ENCODE measurements at places on chromosomes 5 and 9.

- no peak for DNase-seq
These were observed 18.6 kb upstream of the MTMR12 start for GRCh38 chr5:32331217-32331934.

DNA sequence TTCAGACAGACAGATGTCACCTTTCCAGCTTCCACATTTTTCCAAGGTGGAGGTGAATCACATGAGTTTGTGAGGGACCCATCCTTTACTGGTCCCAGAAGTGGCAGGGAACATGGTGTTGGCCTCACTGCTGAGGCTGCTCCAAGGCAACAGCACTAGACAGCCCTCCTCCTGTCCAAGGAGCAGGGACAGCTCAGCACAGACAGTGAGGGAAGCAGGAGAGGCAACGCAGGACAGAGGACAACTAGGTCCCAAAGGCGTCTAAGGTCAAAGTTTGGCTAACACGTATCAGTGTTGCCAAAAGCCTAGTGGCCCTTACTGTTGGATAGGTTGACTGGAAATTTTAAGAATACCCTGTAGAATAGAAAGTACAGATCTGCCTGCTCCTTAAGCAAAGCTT is 251.7 kb upstream of the PANK3 start:
- no peak for DNase-seq

- DNase-seq, result no peak
These were observed 476.6 kb upstream of the TNC start for GRCh38 chr9:115594557-115594956.

DNA sequence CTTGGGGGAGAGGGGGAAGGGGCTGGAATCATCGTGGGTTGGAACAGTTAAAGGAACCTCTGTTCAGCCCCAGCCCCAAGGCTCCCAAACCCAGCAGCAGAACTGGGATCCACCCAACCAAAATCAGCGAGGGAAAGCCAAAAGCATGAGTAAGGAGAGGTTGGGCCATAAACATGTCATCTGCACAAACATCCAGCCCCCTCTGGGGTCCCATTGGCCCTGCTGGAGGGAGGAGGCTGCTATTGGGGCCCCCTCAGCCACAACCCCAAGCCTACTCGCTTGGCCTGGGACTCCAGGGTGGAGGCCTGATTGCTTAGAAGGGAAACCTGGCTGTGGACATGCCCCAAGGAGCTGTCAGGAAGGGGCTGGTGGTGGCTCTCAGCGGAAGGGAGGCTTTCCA is 154.9 kb downstream of the FGF18 start:
- DNase-seq, result no peak

DNA sequence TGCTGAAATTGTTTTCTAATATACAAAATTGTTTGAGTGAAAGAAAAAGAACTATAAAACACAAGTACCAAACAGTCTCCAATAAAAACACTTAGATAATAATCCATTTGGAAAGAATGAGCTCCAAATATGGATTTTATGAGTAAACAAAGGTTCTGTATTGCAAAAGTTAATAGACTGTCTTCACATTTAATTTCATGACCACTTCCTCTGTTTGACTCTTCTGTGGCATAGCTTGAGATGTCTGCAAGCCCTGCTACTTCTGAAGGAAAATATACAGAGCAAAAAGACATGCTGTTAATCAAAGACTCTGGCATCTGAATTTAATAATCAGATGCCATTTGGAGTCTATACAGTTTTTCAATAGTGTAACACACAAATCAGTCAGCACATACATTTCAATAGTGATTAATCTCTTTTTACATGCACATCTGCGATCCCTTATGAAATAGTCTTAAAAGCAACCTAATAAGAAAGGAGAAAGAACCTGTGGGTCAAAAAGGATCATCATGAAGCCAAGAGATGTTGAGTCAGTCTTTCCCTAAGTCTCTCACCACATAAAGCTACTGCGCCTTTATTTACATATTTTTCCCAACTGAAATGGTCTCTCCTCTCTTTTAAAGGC is 165.4 kb upstream of the LHFPL2 start:
- DNase-seq, result no peak

DNA sequence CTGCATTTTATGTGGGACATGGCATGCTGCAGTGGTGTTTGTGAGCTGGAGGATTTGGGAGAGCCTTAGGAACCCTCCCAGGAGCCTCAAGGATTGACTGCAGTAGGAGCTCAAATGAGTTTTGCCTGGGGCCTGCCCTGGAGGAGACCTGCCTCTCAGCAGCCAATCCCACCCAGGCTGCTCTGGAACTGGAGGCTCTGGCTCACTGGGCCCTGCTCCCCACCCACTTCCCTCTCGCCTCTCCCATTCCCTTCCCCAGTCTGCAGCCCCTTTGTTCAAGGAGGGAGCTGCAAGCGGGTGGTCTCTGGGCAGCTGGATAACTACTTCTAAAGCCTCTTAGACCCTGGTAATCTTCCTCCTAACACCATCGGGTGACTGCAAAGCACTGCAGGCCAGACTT is 24.2 kb downstream of the KCNIP1 start:
- no peak for DNase-seq

- DNase-seq, result no peak
These were observed 31.4 kb downstream of the KCTD16 start for GRCh38 chr5:144202072-144202471.

GRCh38 chr9:86652736-86653135 is 294.6 kb downstream of the GAS1 start:
- no peak for DNase-seq

DNA sequence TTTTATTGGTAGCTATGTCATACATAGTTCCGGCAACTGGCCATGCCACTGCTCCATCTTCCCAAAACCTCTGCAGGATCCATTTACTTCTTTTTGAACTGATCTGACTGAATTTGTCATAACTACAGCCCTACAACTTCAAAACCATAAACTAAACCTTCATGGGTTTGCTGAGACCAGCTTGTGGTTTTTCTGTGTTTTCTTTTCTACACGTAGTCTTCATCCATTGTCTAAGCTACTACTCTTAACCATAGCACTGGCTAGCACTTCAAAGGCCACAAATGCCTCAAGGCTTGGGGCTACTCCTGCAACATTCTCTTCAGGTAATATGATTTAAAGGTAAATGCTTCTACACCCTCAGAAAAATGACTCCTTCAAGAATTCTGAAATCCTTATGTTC is 9.0 kb upstream of the KIF2A start:
- DNase-seq, result no peak

- no peak for DNase-seq
These were observed 138.3 kb downstream of the BASP1 start for GRCh38 chr5:17355586-17356346.

- no peak for DNase-seq
These were observed 104.0 kb upstream of the SSBP2 start for GRCh38 chr5:81854915-81855314.

GRCh38 chr5:170336065-170336464 is 38.5 kb upstream of the LCP2 start:
- DNase-seq, result no peak

GRCh38 chr9:27372615-27373014 is 75.7 kb upstream of the EQTN start:
- no peak for DNase-seq

GRCh38 chr9:17191082-17191481 is 56.2 kb downstream of the CNTLN start:
- DNase-seq, result no peak

GRCh38 chr5:96316017-96316416 is 117.0 kb downstream of the PCSK1 start:
- DNase-seq, result no peak

DNA sequence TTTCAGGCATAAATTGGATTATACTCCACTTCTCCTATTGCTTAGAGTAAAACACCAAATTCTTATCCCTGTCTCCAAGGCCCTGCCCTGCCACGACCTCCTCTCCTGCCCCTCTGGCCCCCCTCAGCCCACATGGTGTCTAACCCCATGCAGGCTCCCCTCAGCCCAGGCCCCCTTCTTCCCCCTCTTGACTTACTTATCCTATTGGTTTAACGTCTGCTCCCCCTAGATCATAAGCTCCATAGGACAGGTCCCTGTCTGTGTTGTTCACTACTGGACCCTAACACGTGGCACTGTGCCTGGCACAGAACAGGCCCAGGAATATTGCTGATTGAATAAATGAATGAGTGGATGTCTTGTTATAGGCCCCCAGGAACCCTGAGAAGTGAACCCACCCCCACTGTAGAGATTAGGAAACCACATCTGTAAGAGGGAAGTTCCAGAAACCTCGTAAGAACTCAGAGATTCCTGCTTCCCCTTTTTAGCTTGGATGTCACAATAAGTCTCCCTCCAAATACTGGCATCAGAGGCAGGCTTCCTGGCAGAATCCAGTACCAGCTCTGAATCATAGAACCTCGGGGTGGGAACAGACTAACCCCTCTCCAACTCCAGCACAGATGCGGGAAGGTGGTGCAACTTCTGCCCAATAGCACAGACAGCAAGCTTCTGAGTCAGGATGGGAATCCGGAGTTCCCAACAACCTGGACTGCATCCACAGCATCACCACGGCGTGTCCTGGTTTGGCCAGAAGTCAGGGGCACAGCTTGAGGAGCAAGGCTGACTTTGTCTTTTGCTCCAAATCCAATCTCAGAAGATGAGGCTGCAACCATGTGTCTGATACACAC is 31.5 kb downstream of the HRH2 start:
- DNase-seq, result no peak
